Immature natural killer cell (primary cell): ENCODE measurements at places on chromosomes 2 and 18. TPM values are rescaled to one million over a fixed set of nuclear protein-coding genes. Genes with fewer than 3 reads are reported as not detected.

GRCh38 chr2:5697562-5697961 lies 5.4 kb downstream of the SOX11 start:
- no peak for DNase-seq

DNA sequence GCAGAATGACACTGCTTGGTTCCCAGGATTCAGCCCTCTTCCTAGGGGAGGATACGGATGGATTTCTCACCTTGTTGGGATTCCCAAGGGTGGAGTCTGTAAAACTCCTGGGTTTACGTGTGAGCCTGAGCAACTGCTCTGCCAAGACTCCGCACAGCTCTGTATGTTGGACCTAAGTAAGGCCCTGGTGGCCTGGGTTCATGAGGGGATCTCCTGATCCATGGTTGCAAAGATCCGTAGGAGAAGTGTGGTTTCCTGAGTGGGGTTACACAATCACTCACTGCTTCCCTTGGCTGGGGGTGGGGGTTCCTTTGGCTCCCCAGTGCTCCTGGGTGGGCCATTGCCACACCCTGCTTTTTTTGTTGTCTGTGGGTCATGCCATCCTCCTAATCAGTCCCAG lies 37.7 kb downstream of the ANKRD12 start:
- DNase-seq: no peak

DNA sequence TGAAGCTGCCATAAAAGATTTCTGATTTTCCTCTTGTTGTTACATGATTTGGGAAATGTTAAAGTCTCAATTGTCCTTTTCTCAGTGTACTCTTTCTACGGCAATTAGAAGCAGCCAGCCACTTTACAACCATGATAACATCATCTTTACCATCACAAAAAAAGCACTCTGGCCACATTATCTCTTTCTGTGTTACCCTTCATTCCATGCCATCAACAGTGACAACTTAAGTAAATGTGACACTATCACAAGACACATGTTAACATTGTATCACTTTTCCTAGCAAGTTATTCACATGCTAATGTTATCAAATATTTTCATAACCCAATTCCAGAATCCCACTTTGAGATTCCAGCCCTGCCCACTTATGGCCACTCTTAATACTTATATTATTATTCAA lies 131.2 kb downstream of the TMX3 start:
- DNase-seq: no peak

DNA sequence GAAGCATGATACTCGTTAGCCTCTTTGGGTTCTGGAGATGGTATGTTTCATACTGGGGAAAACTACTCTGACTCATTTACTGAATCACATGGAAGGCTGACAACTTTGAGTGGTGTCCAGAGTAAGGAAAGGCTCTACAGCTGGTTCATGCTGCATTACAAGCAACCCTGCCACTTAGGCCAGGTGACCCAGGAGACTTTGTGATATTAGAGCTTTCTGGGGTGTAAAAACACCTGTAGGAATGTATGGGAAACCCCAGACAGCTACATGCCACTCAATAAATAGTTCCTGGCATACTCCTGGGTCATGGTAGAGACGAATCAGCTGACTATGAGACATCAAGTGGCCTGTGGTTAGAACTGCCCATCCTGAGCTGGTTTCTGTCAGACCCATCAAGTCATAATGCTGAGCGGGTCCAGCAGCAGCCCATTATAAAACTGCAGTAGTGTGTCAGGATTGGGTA lies 21.3 kb upstream of the TCF7L1 start:
- no peak for DNase-seq

GRCh38 chr2:232361646-232362045 lies 16.9 kb upstream of the ALPP start:
- DNase-seq: no peak

DNA sequence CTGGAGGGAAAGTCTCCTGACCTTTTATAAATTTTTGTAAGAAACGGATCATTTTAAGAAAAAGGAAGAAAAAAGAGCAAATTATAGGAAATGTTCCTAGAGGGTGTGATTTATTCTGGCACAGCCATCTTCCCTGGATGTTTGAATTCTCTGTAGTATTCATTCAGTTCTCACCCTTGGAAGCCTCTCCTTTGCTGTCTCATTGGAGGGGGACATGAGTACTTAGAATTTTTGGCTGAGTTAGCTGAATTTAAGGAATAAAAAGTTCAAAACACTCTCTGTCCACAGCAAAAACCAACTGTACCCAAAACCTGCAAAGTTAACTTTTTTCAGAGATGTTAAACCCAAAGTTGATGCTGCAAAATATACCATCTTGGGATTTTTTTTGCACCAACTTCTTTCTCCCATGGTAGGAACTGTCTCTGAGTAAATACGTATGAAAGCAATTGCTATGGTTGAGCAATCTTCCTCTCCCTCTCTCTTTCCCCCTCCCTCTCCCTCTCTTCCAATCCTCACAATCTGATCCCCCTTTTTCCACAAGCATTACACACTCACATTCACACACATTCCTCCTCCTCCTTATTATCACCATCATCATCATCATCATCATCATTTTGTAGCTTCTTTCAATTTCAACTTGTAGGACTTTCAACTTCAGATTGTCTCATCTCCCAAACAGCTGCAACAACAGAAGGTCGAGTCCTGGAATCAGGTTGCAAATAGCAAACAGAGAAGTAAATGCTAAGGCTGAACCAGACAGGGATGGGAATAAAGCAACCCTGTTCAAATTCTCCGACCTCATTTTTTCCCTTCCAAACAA lies 183.7 kb downstream of the GFPT1 start:
- no peak for DNase-seq

DNA sequence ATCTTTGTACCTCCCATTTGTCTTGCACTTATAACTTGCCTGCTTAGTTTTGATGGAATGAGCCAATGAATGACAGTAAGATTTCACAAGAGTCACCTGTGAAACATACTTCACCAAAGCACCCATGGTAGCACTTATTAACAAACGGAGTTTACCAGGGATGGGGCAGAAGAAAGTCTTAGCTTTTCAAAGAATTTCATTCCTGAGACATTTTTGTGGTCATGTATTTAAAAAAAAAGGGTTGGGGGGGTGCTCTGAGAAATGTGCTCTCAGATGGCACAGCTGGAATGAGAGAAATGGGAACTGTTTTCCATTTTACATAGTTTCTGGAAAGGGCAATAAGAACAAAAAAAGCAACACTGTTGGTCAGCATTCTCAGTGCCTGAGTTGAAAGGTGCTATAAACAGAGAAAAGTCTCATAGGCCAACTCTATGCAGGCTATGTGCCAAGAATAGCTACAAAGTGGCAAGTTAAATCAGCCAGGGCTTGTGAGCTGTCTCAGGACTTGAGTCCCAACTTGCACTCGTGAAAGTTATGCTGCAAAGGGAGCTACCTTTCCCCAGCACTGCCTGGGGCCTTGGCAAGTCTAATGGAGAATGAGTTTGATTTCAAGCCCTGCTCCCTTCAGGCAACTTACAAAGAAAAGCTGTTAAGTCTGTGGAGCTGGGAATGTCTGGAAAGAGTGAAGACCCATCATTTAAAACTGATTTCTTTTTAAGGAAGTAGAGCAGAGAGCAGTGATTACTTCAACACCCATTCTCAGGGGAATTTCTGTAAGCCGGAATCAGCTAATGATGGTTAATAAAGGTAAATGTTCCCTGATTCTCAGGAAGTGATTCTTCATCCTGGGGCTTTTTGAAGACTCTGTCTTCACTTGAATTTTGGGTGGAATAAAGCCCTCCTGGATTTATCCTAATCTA lies 170.6 kb downstream of the SLC8A1 start:
- no peak for DNase-seq

Gene EFHD1
- 0.71 TPM for polyA plus RNA-seq

Gene ACAA2
- polyA plus RNA-seq: 181 TPM
